Cardiac muscle cell (in vitro differentiated cells and primary cell): ENCODE measurements at places on chromosomes 2 and 18. TPM values are rescaled to one million over a fixed set of nuclear protein-coding genes. Genes with fewer than 3 reads are reported as not detected.

- no peak overlapping the region for H3K27ac ChIP-seq
- DNase-seq = peak; percentile 74
- no peak overlapping the region for H3K4me3 ChIP-seq
- H3K36me3 ChIP-seq = no peaks in the 10 kb centered on the region
- H3K27me3 ChIP-seq = no peaks in the 10 kb centered on the region
- no peaks in the 10 kb centered on the region for H3K4me1 ChIP-seq
These were observed 36.4 kb downstream of the COL5A2 start for GRCh38 chr2:189142893-189143759.

GRCh38 chr2:16623564-16624435 lies 41.8 kb downstream of the CYRIA start:
- no peaks in the 10 kb centered on the region for H3K36me3 ChIP-seq
- no peaks in the 10 kb centered on the region for H3K27me3 ChIP-seq
- H3K27ac ChIP-seq = no peak overlapping the region
- H3K4me1 ChIP-seq = no peaks in the 10 kb centered on the region
- H3K4me3 ChIP-seq = no peak overlapping the region

GRCh38 chr2:226074391-226074790 lies 674.9 kb downstream of the NYAP2 start:
- H3K36me3 ChIP-seq = no peaks in the 10 kb centered on the region
- H3K4me3 ChIP-seq = no peak overlapping the region
- no peaks in the 10 kb centered on the region for H3K27me3 ChIP-seq
- no peaks in the 10 kb centered on the region for H3K4me1 ChIP-seq
- no peak overlapping the region for H3K27ac ChIP-seq

DNA sequence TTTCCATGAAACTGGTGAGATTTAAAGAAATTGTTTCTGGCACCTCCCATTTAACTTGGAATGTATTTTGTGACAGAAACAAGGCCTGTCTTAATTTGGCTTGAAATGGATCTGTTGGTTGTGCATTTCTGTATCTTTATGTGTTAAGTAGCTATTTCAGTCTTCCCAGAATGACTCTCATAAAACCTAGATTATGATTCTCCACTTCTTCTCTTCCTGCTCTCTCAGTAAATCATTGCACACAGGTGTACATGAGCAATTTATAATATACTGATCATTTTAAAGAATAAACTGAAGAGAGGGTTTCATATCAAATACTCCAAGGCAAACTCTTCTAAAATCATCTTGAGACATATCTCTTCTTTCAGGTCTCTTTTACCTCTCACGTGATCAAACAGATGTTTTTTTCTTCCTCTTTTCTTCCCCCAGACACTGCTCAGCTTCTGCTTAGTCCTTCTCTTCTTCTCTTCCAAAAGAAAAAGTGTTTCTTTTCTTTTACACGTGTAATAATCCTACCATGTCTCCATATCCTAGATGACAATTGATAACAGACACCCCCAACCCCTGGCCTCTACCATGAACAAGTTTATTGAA lies 112.0 kb downstream of the PPP1R1C start:
- no peak overlapping the region for H3K27ac ChIP-seq
- H3K4me3 ChIP-seq = no peak overlapping the region
- H3K4me1 ChIP-seq = no peaks in the 10 kb centered on the region
- DNase-seq = no peak

DNA sequence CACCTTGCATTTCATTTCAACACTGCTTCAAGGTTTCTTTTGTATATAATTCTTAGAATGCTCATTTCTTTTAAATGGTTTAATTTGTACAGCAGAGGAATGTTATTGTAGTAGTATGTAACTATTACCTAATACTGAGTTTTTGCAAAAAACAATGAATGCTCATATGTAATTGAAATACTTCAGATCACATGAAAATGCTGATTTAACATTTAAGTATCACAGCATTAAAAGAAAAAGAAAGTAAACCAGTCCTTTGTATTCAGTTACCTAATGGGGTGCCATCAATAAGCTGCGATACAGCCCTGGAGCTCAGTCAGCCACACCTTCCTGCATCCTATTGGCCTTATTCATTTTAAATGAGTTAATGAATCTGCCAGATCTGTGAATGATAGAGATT lies 45.3 kb upstream of the ITM2C start:
- H3K4me1 ChIP-seq = no peaks in the 10 kb centered on the region
- peaks cover 21% of the 10 kb centered on the region for H3K36me3 ChIP-seq
- DNase-seq = no peak
- no peak overlapping the region for H3K27ac ChIP-seq
- no peak overlapping the region for H3K4me3 ChIP-seq
- no peaks in the 10 kb centered on the region for H3K27me3 ChIP-seq

- DNase-seq = peak; percentile 52
- peak overlapping the region; percentile 96 for H3K27ac ChIP-seq
- peaks cover 31% of the 10 kb centered on the region for H3K4me1 ChIP-seq
These were observed 861 bp downstream of the LTBP1 start for GRCh38 chr2:32947484-32948143.

DNA sequence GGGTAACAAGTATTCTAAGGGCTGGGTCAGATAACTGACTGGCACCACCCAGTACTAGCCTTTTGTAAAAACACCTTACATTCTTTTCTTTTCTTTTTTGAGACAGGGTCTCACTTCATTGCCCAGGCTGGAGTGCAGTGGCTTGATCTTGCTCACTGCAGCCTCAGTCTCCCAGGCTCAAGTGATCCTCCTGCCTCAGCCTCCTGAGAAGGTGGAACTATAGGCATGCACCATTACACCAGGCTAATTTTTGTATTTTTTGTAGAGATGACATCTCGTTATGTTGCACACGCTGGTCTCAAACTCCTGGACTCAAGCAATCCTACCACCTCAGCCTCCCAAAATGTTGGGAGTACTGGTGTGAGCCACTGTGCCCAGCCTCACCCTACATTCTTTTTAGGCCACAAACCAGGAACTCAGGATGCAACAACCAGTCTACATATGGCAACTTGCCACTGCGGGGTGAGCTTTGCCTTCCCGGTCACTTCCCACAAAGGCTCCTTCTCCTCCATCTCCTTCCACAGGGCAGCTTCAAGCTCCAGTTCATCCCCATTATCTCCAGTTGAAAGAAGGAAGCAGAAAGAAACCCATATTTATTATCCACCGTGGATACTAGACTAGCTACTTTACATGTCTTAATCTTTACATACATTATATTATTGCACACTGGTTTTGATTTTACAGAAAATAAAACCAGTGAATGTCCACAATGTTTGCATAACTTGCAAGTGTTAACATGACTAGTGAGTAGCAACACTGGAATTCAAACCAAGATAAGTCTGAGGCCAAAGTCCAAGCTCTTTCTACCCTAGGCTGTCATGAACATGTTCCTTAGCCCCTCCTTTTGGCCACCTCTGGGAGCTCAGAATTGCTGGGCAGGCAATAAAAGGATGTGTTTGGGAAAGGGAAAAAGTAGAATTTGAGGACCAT lies 23.7 kb upstream of the AP1S3 start:
- no peak overlapping the region for H3K4me3 ChIP-seq
- H3K27ac ChIP-seq = no peak overlapping the region
- H3K36me3 ChIP-seq = no peaks in the 10 kb centered on the region
- DNase-seq = no peak

DNA sequence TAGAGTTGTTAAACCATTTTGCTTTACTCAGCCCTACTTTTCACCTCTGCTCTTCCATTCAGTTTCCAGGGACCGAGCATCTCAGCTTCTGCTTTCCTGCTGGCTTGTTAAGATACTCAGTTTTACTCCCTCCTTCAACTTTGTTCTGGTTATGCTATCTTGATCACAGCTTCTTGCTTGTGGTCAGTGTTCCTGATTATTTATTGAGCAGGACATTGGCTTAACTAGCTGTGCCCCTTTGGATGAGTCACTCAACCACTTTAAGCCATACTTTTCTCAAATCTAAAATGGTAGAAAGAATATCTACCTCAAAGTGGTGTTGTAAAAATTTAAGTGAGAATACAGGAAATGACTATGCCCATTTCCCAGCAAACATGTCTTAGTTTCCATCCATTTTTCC lies 124.0 kb downstream of the KYNU start:
- no peak overlapping the region for H3K27ac ChIP-seq
- no peak for DNase-seq
- no peaks in the 10 kb centered on the region for H3K36me3 ChIP-seq
- H3K4me3 ChIP-seq = no peak overlapping the region

- H3K4me1 ChIP-seq = peaks cover 8% of the 10 kb centered on the region
- no peaks in the 10 kb centered on the region for H3K36me3 ChIP-seq
- H3K27me3 ChIP-seq = no peaks in the 10 kb centered on the region
- H3K4me3 ChIP-seq = no peak overlapping the region
These were observed 67.5 kb downstream of the SPATS2L start for GRCh38 chr2:200373973-200374416.

DNA sequence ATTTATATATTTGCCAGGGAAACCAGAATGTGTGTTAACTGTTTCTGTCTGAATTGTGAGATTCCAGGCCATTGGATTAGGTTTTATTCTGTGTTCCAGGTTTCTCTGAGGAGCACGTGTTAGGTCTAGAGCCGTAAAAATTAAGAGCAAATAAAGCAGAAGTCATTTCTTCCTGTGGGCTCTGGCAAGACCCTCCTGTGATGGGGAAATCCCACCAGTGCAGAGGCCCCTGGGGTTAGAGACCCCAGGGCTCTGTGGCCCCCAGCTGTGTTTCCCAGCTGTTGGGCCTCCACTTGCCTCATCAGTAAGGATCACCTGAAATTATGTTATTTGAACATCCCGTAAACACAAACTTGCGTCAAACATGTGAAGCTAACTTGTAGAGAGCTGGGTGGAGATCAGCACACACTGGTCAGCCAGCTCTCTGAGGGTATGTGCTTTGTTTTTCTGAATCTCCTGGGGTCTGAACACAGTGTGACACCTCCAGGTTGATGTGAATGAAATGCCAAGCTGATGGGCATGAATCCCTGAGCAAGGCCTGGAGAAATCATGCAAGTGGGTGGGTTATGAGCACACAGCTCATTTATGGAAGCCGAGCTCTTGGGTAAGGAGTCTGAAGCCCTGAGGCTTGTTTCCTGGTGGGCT lies 50.3 kb downstream of the HK2 start:
- DNase-seq = no peak
- H3K36me3 ChIP-seq = peaks cover 100% of the 10 kb centered on the region
- no peaks in the 10 kb centered on the region for H3K4me1 ChIP-seq
- no peak overlapping the region for H3K4me3 ChIP-seq
- no peaks in the 10 kb centered on the region for H3K27me3 ChIP-seq

- H3K27ac ChIP-seq = no peak overlapping the region
- DNase-seq = peak; percentile 14
- no peaks in the 10 kb centered on the region for H3K36me3 ChIP-seq
These were observed 239.1 kb downstream of the KCNS3 start for GRCh38 chr2:18117592-18117991.

DNA sequence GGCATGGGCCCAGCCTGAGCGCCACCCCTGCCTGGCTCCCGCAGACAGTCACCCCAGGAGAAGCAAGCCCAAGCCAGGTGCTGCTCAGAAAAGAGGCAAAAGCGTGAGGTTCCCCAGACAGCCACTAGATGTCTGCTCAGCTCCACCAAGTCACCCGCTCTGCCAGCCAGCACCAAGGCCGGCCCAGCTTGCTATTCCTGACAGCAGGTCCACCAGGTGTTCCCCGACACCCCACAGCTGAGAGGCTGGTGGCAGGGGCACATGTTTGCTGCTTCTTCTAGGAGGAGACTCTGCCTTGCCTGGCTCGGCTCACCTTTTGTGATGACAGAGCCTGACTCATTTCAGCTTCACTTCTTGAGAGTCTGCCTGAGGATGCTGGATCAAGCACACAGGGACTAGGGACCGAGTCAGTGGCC lies 206.7 kb downstream of the MGAT5 start:
- H3K27me3 ChIP-seq = no peaks in the 10 kb centered on the region
- peak; percentile 81 for DNase-seq
- peaks cover 23% of the 10 kb centered on the region for H3K4me1 ChIP-seq
- H3K4me3 ChIP-seq = no peak overlapping the region

DNA sequence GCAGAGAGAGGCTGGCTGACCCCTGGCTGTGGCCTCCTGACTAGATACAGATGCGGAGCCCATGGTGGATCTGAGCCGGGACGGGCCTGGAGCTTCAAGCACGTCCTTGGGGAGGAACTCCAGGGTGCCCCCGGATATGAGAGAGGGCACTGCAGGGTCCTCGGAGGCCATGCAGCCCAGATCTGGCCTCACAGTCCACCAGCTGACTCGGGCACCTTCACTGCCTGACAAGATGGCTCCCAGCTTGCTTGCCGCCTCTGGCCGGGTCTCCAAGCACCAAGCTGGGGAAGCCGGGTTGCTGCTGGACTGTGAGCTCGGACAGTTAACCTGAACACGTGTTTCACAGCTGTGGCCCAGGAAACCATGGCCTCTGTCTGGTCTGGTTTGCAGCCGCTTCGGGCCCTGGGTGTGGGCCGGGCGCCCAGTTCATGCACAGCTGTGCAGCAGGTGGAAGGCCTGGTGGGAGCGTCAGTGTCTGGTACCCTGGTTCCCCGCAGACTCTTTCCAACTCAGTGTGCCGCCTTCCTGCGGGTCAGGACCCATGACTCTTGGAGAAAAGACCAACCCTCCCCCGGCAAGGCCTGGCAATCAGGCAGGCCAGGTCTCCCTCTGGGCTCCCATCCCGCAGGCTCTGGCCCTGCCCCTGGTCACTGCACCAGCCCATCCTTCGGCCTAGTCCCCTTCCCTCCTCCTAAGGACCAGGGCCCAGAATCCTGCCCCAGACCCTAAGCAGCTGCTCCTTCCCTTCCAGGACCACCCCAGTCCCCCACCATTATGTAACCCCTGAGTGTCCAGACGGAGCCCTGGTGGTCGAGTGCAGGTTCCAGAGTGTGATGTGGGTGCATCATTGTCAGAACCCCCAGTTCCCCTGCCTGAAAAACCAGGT lies 74.6 kb upstream of the OTOS start:
- no peaks in the 10 kb centered on the region for H3K4me1 ChIP-seq
- no peak overlapping the region for H3K27ac ChIP-seq
- H3K4me3 ChIP-seq = no peak overlapping the region

DNA sequence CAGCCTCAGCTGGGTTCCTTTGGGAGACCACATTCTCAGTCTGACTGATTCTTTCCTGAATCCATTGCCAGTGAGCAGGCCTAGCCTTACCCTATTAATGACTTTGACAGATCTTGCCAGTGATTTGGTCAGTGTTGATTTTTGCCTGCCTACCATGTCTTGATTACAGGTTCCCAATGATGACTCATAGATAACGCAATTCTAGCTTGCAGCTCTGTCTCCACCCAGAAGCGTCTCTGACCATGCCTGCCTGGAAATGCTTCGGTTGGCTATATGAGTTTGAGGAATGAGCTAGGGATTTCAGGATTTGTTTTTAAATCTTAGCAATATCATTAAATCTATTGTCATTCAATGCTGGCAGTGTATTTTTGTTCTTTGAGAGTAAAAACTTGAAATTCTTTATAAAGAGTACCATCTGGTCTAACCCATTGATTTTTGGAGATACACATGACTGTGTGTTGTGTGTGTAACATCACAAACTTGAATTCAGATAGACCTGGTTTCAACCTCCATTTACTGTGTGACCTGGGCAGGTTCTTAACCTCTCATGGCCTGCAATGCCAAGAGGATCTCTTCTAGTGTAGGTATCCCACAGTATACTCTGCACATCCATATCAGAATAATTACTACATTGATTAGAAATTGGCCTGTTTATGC lies 57.0 kb downstream of the CCDC150 start:
- H3K27ac ChIP-seq = no peak overlapping the region
- DNase-seq = peak; percentile 55
- H3K27me3 ChIP-seq = no peaks in the 10 kb centered on the region
- H3K4me3 ChIP-seq = no peak overlapping the region
- H3K36me3 ChIP-seq = no peaks in the 10 kb centered on the region

The ST6GAL2 gene
- polyA plus RNA-seq = 0.46 TPM in 1 of 2 replicates, not detected in the other

The FRZB gene
- 23.9 and 26.6 TPM in 2 replicates for polyA plus RNA-seq

The GALR1 gene
- not detected in 2 replicates for polyA plus RNA-seq

The MRPL33 gene
- 240 and 271 TPM in 2 replicates for polyA plus RNA-seq
